ENCODE measurements at places on chromosomes 5 and 9.
A peak's percentile ranks its signal among the peaks of the same experiment; 100 is the strongest.

GRCh38 chr5:58300346-58300895 is 159.5 kb downstream of the PLK2 start:
- no peak for DNase-seq

DNA sequence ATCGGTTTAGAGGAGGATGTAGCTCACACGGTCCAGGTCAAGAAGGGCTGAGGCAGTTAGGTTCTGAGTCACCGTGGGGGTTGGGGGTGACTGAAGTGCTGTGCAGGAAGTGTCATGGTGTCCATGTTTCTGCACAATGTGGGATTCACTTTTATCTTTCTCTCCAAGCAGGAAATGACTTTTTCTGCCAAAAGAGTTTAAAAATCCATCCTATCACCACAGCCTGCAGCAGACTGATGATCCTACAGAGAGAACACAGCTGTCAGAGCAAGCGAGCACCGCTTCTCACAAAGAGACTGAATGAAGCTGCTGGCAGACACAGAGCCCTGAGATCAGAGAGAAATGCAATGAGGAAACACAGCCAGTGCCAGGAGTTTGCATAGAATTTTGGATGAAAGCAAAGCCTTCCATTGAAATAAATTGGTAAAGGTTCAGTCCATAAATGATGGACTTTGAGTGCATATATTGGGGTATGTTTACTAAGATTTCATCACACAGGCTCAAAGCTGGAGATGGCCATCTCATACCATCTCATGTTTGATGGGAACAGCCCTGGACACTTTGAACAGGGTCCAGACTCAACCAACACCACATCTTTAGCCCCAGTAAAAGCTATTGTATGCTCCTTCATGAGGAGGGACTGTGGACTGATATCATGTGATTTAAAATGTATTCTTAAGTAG is 213.9 kb upstream of the FBXL7 start:
- no peak for DNase-seq

GRCh38 chr9:81373294-81373693 is 316.1 kb downstream of the TLE1 start:
- no peak for DNase-seq

DNA sequence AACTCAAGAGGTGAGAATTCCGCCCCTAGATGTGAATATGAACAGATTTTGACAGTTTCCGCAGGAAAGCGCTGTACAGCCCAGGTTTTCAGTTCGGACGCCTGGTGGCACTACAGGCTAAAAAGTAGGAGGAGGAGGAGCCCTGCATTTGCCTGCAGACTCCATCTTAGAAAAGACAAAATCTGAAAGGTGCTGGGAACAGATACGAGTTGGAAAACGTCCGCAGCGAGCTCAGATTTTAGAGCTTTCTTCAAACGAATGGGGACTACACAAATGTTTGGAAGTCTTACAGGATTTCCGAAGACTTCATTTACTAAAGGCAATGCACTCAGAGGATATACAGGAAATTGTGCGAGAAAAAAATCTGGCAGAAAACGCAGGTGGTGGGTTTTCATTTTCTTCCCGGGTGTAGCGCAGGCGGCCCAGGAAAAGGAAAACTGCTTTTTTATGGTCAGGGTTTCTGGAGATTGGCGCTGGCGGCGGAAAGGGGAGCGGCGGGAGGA is 9.9 kb upstream of the PCDHB2 start:
- peak; percentile 84 for DNase-seq

GRCh38 chr9:137320555-137321384 is 18.7 kb upstream of the NRARP start:
- DNase-seq: no peak

DNA sequence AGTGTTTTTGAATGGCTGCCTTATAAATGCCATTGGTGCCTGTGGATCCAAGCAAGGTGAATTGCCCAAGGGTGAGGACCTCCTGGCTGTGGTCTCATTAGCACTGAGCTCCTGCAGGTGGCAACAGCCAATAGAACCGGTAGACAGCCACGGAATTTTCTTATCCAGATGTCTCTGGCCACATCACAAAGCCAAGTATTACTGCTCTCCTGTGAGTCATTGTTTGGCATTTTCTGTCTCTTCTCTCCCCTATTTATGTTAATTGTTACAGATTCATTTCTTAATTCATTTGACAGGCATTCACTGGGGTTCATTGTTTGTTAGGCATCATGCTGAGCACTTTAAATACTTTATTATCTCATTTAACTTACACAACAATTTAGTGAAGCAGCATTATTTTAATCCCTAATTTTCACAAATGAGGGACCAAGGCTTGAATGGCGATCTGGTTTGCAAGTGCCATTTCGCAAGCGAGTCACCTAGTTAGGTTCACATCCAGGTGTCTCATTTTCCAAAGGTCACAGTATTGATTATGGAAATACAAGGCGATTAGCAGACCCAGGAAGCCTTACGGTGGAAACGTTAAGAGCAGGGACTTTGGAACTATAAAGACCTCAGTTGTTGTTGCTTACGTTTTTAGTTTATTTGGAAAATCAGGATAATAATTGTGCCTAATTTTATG is 58.2 kb upstream of the DPYSL3 start:
- no peak for DNase-seq

DNA sequence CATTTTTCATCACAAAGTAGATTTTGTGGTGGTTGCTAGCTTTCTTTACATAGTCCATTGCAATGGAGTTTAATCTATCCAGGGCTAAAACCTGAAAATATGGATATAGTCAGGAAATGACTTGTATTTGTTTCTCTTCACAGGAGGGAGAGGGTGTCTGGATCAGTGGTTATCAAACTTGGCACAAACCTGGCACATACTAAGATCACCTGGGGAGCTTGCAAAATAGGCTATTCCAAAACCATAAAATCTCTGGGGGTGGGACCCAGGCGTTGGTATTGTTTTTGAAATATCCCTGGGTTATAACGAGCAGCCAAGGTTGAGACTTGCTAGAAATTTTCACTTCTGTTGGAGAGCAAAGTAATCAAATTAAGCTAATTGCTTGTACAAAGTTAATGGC is 179.9 kb downstream of the PCSK1 start:
- no peak for DNase-seq

DNA sequence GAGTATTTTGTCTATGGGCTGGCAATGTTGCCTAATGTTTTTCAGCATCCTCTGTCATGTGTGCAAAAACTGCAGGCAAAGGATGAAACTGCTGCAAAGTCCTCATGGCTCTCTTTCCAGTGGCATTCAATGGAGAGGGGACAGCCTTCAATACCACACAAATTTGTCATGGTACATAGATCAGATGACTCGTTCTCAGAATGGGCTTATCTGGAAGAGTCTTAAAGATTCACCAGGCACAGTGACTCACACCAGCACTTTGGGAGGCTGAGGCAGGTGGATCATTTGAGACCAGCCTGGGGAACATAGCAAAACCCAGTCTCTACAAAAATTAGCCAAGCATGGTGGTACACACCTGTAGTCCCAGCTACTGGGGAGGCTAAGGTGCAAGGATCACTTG is 5.3 kb downstream of the CDKN2AIPNL start:
- DNase-seq: no peak

- DNase-seq: no peak
Measured at GRCh38 chr9:14993061-14993800, 83.0 kb upstream of the FREM1 start.

- no peak for DNase-seq
Measured at GRCh38 chr5:112583166-112583565, 154.5 kb upstream of the APC start.

DNA sequence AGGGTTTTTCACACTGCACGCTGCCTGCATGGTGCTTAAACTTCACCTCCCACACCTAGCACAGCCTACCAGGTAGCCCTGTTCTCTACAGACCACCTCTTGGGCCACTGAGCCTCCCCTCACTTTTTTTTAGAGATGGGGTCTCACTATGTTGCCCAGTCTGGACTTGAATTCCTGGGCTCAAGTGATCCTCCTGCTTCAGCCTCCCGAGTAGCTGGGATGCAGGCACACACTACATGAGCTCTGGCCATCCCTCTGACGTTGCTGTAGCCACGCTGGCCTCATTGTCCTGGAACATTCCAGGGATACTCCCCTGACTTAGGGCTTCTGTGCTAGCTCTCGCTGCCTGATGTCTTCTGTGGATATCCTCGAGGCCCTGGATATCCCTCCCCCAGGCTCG is 7.2 kb upstream of the CACFD1 start:
- no peak for DNase-seq

- DNase-seq: no peak
Measured at GRCh38 chr9:24738421-24738961, 192.8 kb upstream of the IZUMO3 start.

DNA sequence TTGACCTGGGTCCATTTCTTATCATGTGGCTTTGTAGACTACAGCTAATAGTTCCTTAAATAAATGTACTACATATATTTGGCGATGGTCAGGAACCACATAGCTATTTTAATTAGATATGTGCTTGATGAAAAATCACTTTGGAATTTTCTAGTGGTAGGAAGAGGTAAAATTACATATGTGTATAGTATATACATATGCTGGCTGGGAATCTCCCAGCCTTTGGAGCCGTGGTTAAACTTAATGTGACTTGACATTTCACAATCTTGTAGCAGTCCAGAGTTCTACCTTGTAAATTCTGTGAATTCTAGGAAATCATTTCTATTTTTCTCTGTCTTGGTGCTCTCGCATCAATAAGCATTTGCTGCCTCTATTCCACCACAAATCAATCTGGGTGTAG is 565.0 kb downstream of the DMRTA1 start:
- DNase-seq: no peak

DNA sequence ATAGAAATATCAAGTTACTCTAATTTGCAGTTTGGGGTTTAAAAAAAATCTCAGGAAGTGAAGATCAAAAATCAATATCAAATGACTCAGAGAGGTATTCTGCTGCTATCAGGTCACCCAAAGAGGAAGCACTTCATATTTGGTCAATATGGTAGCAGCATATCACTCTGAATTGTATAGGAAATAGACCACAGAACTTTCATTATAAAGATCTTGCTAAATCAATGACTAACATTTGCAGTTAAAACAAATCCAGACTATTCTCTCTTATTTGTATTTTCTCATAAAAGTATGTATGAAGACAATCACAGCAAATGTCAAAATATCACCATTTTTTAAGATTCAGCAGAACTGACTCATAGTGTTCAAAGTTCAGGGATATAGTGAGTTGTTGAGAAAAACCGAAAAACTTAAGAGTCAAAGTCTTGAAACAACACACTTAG is 105.8 kb upstream of the PCSK1 start:
- no peak for DNase-seq

GRCh38 chr9:78856781-78857180 is 559.9 kb downstream of the PSAT1 start:
- DNase-seq: no peak

DNA sequence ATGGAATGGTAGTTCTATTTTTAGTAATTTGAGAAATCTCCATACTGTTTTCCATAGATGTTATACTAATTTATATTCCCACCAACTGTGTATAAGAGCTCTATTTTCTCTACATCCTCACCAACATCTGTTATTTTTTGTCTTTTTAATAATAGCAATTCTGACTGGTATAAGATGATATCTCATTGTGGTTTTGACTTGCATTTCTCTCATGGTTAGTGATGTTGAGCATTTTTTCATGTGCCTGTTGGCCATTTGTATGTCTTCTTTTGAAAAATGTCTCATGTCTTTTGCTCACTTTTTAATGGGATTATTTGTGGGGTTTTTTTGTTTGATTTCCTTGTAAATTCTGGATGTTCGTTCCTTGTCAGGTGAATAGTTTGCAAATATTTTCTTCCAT is 154.4 kb downstream of the ZSWIM6 start:
- no peak for DNase-seq

DNA sequence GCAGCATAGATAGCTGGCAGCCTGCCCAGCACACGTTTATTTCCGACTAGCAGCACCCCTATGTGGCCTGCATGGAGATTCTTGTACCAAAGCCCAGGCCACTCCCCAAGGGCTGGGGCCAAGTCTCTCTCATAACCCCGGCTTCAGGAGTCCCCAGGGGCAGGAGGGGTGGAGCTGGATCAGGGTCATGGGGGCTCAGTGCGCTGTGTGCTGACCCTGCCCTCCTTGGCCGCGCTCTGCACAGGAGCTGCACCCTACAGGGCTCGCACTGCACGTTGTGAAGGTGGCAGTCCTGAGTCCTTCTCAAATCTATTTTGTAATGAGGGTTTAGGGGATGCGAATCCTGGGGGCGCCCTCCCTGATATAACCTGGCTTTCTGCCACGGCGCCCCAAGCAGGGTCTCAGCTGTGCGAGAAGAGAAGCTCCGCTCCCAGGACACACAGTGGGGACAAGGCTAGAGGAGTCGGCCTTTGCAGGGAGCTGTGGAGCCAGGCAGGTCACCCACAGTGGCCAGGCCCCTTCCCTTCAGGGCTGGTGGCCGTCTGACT is 28.6 kb downstream of the NKD2 start:
- DNase-seq: no peak

GRCh38 chr5:105460721-105461120 is 1898.1 kb upstream of the NUDT12 start:
- no peak for DNase-seq

GRCh38 chr5:32308946-32309345 is 3.8 kb downstream of the MTMR12 start:
- no peak for DNase-seq

DNA sequence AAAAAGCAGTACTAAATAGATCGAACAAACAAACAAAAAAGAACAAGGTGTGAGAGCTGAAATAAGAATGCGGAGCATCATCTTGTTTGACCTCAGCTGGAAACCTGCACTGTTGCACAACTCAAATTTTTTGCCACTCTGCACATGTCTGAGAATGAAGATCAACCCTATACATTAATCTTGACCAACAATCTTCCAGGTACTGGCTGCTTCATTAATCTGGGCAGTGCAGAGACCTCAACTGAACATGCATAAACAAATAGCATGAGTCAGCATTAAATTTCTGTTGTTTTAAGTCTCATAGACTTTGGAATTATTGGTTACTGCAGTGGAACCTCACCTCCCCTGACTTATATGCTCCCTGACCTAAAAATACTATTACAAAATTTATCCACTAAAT is 114.6 kb upstream of the FTMT start:
- no peak for DNase-seq

- DNase-seq: no peak
Measured at GRCh38 chr9:2377117-2377516, 244.5 kb upstream of the VLDLR start.

- DNase-seq: no peak
Measured at GRCh38 chr9:89911721-89912604, 307.2 kb downstream of the GADD45G start.
